CD4-positive, alpha-beta T cell treated with Interleukin-12 subunit alpha and Interleukin-12 subunit beta, for 1 hour (primary cell): ENCODE measurements at places on chromosomes 1 and 21.

- no peak for DNase-seq
Measured at GRCh38 chr21:45920824-45921600, 60.6 kb upstream of the COL6A1 start.

- DNase-seq: peak; percentile 6
Measured at GRCh38 chr1:32464716-32465577, at the start of gene ZBTB8B. Gene ZBTB8B, plus strand, starts transcription at chr1:32465072. Its CDS starts 5,553 bp downstream, at chr1:32470625.

GRCh38 chr21:45332981-45333582, 45.4 kb upstream of the POFUT2 start:
- no peak for DNase-seq

- DNase-seq: no peak
Measured at GRCh38 chr1:213605732-213606131, 382.0 kb upstream of the PROX1 start.

- DNase-seq: peak; percentile 71
Measured at GRCh38 chr1:39214998-39215873, 10.7 kb downstream of the MACF1 start.

DNA sequence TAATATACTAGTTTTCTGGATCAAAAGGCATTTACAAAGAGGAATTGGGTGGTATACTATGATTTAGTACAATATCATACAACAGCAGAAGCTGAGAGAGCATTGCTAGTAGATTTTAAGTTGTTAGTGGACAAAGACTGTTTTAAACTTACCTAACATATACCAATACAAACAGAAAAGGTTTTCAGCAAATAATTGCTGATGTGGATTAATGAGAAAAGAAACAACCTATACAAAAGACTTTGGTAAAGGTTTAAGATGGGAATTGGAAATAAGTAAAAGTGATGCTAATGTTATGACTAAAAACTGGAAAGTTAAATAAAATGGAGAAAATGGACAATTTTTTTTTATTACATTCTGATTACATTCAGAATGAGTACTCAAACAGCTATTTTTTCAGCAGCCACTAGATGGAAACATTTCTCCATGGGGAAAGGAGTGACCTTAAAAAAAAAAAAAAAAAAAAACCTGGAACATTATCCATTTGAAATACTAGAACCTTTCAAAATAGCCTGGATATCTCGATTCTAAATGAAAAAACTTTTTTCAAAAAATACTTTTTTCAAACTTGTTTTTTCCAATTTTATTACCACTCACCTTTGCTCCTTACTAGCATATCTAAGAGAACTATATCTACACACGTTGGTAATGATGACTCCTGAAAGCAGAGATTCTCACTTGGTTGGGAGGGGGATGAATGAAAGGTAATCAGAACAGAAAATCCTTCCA, 55.4 kb downstream of the EPRS1 start:
- peak; percentile 16 for DNase-seq

DNA sequence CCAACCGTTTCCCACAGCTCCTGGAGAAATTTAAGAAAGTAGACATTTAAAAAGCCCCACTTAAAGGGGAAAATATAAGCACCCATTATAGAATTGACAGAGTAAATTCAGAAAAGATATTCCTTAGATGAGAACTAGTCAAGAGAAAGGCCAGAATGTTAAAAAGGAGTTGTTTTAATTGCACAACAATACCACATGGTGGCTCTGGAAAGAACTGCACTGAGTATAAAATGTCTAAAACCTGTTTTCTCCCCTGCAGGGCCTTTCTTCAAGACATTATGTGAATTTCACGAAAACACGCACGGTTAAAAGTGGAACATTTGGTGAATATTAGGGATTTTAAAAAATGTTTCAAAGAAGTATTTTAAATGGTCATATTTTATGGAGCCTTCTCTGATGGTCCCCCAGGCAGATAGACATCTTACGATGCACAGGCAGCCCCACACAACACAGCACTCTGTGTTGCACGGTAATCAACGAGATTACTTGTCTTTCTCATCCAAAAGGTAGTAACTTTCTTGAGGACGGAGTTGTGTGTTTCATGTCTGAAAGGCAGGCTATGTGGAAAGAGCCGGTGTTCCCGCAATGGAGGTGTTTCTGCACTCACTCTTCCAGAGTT, 101.9 kb downstream of the PRRX1 start:
- DNase-seq: no peak

- no peak for DNase-seq
Measured at GRCh38 chr1:91872000-91872399, 14.0 kb downstream of the TGFBR3 start.

GRCh38 chr1:192579010-192579738, 3.6 kb downstream of the RGS1 start:
- peak; percentile 41 for DNase-seq

DNA sequence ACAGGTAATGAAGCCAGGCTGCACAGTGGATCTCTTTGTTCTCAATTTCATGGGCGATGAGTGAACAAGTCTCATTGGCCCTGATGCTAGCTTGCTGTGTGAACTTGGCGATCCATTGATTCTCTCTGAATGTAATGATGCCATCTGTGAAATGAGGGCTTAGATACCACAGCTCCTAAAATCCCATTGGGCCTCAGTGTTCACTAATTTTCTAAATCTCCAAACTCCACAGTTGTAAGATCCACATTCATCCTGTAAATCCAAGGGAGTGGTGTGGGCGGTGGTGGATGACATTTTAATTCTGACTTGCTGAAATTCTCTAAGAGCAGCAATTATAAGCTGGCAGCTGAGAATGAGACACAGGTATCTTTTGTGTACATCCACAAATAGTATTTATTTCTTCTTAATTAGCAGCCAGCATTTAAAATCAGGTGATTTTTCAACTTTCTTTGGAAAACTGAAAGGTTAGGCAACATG, 9.6 kb upstream of the ACTL8 start:
- no peak for DNase-seq

DNA sequence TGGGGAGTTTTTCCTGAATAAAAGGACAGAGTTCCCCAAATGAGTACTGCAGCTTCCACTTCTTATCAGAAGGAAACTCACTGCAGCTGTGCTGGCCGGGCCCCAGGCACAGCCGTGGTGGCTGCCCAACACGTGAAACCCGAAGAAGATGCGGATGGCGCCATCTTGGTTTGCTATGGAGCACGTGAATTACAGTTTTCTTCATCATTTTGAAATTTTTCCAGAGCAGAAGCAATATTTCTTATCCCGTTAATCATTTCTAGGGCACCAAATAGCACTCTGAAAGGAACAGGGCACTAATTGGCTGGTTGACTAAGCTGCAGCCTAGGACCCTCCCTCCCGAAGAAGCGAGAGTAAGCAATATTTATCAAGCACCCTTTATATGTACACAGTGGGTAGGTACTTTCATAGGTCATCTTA, 63.2 kb upstream of the EPS8L3 start:
- DNase-seq: no peak

DNA sequence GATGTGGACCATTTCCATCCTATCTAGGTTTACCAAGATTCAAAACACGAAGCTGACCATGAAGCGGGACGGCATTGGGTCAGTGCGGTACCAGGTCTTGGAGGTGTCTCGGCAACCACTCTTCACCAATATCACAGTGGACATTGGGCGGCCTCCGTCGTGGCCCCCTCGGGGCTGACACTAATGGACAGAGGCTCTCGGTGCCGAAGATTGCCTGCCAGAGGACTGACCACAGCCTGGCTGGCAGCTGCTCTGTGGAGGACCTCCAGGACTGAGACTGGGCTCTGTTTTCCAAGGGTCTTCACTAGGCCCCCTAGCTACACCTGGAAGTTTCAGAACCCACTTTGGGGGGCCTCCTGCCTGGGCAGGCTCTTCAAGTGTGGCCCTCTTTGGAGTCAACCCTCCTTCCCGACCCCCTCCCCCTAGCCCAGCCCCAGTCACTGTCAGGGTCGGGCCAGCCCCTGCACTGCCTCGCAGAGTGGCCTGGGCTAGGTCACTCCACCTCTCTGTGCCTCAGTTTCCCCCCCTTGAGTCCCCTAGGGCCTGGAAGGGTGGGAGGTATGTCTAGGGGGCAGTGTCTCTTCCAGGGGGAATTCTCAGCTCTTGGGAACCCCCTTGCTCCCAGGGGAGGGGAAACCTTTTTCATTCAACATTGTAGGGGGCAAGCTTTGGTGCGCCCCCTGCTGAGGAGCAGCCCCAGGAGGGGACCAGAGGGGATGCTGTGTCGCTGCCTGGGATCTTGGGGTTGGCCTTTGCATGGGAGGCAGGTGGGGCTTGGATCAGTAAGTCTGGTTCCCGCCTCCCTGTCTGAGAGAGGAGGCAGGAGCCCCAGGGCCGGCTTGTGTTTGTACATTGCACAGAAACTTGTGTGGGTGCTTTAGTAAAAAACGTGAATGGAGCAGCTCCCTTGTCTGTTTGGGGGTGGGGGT, 864 bp upstream of the CCDC24 start:
- DNase-seq: no peak

DNA sequence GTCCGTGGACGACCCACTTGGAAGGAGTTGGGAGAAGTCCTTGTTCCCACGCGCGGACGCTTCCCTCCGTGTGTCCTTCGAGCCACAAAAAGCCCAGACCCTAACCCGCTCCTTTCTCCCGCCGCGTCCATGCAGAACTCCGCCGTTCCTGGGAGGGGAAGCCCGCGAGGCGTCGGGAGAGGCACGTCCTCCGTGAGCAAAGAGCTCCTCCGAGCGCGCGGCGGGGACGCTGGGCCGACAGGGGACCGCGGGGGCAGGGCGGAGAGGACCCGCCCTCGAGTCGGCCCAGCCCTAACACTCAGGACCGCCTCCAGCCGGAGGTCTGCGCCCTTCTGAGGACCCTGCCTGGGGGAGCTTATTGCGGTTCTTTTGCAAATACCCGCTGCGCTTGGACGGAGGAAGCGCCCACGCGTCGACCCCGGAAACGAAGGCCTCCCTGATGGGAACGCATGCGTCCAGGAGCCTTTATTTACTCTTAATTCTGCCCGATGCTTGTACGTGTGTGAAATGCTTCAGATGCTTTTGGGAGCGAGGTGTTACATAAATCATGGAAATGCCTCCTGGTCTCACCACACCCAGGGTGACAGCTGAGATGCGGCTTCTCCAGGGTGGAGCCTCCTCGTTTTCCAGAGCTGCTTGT, 32.4 kb downstream of the PRMT2 start:
- DNase-seq: no peak

GRCh38 chr1:42484382-42484781, 21.3 kb downstream of the CCDC30 start:
- no peak for DNase-seq

GRCh38 chr1:162200096-162200847, 130.8 kb downstream of the NOS1AP start:
- no peak for DNase-seq

- DNase-seq: no peak
Measured at GRCh38 chr1:154141240-154141639, 13.6 kb downstream of the NUP210L start.

DNA sequence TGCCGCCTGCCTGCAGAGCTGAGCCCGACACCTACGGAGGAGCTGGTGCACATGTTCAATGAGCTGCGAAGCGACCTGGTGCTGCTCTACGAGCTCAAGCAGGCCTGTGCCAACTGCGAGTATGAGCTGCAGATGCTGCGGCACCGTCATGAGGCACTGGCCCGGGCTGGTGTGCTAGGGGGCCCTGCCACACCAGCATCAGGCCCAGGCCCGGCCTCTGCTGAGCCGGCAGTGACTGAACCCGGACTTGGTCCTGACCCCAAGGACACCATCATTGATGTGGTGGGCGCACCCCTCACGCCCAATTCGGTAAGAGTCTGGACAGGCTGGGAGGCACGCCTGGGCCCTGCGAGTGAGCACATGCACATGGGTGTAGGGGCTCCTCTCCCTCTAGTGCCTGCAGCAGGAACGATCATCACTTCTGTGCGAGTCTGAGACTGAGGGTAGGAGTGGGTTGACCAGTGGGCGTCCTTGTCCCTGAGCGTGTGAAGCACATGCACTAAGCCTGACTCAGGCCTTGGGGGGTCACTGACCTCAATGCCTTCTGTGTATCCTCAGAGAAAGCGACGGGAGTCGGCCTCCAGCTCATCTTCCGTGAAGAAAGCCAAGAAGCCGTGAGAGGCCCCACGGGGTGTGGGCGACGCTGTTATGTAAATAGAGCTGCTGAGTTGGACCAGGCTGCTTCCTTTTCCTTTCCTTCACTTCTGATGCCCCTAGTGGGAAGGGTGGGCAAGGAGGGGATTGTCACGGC, 6.9 kb downstream of the DMAP1 start:
- DNase-seq: no peak

DNA sequence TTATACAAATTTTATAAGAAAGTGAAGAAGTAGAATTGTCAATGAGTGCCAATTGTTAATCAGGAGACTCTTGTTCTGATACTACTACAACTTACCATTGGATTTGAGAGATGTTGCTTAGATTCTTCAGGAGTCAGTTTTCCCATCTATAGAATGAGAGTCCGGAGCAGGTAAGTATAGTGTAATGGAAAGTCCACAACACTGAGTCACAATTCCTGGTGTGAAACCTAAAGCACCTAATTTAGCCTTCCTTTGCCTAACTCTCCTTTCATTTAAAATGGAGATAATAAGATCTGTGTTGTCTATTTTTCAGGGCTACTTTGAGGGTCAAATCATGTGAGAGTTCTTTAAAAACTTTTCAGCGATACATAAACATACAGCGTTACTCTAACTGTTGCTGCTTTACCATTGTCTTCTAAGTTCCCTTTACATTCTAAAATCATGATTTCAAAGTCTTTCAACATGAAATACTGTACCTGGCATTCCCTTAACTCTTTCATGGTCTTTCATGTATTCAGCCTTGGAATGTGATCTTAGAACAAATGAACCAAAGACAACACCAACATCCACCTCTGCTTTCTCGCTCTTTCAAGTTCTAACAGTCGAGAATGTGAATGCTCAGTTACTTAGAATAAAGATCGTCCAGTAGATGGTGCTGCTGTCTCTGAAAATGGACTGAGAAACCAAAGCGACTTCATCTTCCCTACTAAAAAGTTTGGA, 90.9 kb downstream of the SLC30A10 start:
- peak; percentile 3 for DNase-seq

DNA sequence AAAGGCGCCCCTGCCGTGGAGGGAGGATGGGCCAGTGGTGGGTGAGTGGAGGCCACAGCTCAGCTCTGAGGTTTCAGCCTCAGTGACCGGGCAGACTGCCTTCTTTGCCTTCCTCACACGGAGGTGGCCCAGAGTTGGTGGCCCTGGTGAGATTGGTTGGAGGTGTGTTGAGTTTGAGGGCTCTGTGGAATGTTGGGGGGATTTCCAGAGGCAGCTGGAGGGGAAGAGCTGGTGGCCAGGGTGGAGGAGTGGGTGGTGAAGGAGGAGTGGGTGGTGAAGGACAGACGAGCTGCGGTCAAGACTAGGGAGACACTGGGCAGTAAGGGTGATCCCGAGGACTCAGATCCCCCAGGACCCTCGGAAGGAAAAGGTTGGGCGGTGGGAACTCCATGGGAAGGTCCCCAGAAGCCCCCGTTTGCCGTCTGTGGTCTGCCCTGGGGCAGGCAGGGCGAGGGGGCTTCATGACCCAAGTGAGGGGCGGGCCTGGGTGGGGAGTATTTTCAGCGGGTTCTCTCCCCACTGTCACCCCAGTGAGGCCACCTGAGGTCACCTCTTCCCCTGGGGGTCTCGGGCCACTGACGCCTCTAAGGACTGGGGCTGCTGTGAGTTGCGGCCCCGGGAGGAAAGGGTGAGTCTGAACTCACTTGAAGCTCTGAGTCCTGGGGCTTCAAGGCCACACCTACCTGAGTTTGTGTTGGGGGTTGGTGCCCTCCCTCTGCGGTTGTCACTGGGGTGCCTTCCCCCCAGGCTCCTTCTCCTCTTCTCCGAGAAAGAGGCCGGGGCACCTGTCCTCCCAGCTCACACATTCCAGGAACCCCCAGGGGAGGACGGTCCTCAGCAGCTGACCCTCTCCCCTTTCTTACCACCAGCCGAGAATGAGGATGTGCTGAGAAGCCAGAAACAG, 22.7 kb upstream of the PIK3CD start:
- DNase-seq: peak; percentile 73
